Bronchus fibroblast of lung (primary cell): ENCODE measurements at places on chromosomes 1 and 21. TPM values are rescaled to one million over a fixed set of nuclear protein-coding genes. Genes with fewer than 3 reads are reported as not detected.

CYP4X1 gene
- under 0.01 TPM in 1 of 2 replicates, not detected in the other for total RNA-seq

OR2T33 gene
- total RNA-seq: not detected in 2 replicates

IL20 gene
- not detected in 2 replicates for total RNA-seq

HSPB7 gene
- 0.84 and 0.89 TPM in 2 replicates for total RNA-seq

UBE2U gene
- total RNA-seq: not detected in 2 replicates
